ENCODE measurements at places on chromosomes 3 and 15. TPM values are rescaled to one million over a fixed set of nuclear protein-coding genes. Genes with fewer than 3 reads are reported as not detected.

The TMEM212 gene
- total RNA-seq, result not detected

The PPP2R3A gene
- 16.1 TPM for total RNA-seq

The ZNF620 gene
- total RNA-seq, result 0.99 TPM

The CHRNA3 gene
- not detected for total RNA-seq

The NANOGP8 gene
- not detected for total RNA-seq

The SPINT1 gene
- total RNA-seq, result not detected

The ZNF80 gene
- not detected for total RNA-seq

The ZNF501 gene
- total RNA-seq, result 13.1 TPM

The CYP19A1 gene
- 3.1 TPM for total RNA-seq

The TMEM115 gene
- 47.9 TPM for total RNA-seq

The RARB gene
- 3.1 TPM for total RNA-seq

The KCNH8 gene
- not detected for total RNA-seq

The DZIP3 gene
- 27.6 TPM for total RNA-seq

The NECTIN3 gene
- 53.9 TPM for total RNA-seq

The SLC22A14 gene
- total RNA-seq, result not detected

The TMEM39A gene
- total RNA-seq, result 68.7 TPM

The BBX gene
- total RNA-seq, result 77.8 TPM

The MYZAP gene
- not detected for total RNA-seq

The ZSCAN2 gene
- 25.5 TPM for total RNA-seq

The GOLGA6B gene
- not detected for total RNA-seq

The LRTM1 gene
- total RNA-seq, result not detected
